ENCODE measurements at places on chromosomes 7 and 10.

DNA sequence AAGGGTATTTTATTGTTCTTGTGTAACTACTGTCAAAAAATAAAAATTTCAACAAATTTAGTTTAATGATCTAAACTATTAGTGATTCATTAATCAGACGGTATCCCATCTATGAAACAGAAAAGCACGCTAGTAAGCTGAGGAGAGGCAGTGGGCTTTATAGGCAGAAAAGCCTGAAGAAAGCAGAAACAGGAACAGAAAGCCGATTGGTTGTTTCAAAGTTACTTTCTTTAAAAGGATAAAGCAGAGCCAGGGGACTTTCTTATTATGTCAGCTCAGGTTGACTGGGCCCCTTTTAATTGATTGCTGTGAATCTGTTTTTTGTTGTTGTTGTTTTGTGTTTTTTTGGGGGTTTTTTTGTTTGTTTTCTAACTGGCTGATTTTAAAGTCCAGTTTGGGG, 105.5 kb downstream of the TES start:
- no peak for DNase-seq

- DNase-seq, result no peak
Observed at GRCh38 chr7:43591558-43592180, 8.8 kb downstream of the STK17A start.

DNA sequence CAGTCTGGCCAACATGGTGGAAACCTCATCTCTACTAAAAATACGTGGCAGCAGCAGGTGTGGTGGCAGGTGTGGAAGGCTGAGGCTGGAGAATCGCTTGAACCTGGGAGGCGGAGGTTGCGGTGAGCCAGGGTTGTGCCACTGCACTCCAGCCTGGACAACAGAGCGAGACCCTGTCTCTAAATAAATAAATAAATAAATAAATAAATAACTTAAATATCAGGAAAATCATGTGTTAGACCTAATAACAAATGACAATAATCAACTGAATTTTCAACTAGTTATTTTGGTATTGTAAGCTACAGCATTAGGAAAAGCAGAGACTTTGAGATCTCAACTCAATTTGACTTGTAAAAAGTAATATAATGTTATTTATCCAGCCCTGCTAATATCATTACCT, 9.2 kb downstream of the HERPUD2 start:
- DNase-seq, result no peak

DNA sequence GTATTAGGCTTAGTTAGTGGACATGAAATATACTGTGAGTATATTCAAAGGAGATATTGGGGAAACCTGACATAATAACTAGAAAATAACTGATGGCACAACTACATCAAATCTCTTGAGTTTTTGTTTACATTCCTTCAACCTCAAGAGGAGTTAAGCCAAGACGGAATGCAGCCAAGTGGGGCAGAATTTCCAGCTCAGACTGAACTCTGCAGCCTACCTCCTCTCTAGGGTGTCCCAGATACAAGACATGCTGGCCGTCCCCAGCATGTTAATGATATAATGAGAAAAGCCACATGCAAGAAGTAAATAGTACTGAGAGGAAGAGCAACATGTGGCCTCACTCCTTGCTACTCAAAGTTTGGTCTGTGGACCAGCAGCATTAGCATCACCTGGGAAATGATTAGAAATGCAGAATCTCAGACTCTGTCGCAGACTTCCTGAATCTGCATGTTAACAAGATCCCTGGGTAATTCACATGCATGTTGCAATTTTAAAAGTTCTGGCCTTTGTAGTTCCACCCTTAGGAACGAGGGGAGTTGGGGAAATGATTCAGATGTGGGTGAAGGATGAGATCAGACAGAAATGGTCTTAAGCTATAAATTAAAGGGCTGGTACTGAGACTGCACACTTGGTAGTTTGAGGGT, 118.4 kb upstream of the CACUL1 start:
- DNase-seq, result no peak

DNA sequence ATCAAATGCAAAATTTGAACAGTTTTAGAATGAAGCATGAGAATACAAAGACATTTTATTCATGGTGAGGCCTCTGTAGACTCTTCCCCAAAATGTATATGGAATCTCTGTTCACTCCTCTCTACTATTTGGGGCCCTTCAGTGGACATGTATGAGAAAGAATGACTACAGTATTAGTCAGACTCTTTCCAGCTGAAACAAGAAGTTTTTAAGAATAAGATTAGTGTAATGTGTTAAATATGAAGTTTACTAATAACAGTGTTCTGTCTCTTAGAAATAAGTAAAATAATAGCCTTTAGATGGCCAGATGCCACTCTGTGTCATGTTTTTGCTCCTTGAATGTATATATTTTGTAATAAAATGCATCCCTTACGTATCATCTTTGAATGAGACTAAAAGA, 585.6 kb downstream of the SUGCT start:
- DNase-seq, result no peak

GRCh38 chr10:102322914-102323313, 72.6 kb upstream of the NFKB2 start:
- peak; percentile 1 for DNase-seq

- peak; percentile 52 for DNase-seq
Observed at GRCh38 chr10:22927661-22928403, at the start of gene ARMC3. TSS of gene ARMC3 (plus strand) at chr10:22928053. CDS start at chr10:22931997, 3,944 bp downstream.

DNA sequence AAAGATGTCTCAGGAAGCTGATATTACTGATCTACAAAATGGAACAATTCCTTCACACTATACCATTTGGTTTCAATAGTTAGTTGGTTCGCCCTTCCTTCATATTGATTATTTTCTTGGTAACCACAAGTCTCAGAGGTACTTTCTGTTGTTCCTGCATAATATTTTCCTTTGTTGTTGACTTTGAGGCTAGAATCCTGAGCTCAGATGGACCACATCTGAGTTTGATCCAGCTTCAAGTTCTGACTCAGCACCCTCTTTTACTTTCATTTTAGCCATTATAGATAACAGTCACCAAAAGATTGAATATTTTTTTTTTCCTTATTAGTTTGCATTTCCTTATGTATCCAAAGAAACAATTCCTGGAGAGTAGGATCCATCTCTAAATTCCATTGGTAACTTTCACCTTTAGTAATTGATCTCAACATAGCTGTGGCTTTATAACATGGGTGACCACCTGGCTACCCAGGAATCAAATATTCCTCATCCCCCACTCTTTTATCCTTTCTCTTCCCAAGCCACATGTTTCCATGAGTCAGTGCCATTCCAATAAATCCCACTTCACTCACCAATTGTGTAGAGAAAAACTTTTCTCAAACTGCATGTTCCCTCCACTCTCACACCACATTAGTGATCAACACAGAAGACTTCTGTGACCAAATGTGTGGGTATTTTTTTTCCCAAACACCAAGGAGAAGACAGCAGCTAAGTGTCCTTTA, 9.7 kb upstream of the ABCA13 start:
- no peak for DNase-seq

DNA sequence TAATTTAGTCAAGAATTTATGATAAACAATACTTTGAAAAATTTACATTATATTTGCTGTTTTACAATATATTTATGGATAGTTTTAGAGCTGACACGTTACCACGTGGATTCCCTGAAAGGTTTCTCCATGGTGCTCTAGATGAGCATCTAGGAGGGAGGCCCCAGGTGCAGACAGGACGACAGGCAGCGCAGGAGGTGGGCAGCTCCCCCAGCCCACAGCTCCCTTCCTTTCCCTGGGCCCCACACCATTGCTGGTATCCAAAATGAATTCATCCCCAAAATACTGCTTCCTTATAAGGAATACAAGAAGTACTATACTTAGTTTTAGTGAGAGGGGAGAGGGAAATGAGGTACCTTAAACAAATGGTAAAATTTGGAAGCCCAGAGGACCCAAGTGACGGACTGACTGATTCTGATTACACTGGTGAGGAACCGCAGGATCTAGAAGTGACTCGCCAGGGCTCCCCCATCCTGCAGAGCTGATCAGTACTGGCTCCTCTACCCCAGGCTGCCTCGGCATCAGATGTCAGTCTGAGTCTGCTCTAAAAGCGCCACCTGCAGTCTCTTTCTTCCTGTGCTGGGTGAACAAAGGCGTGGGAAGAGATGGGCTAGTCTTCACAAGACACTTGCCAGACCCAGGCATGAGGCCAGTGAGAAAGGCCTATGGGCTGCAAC, 89.2 kb downstream of the DLG5 start:
- DNase-seq, result peak; percentile 21

- DNase-seq, result no peak
Observed at GRCh38 chr10:24865783-24866182, 86.6 kb downstream of the PRTFDC1 start.

DNA sequence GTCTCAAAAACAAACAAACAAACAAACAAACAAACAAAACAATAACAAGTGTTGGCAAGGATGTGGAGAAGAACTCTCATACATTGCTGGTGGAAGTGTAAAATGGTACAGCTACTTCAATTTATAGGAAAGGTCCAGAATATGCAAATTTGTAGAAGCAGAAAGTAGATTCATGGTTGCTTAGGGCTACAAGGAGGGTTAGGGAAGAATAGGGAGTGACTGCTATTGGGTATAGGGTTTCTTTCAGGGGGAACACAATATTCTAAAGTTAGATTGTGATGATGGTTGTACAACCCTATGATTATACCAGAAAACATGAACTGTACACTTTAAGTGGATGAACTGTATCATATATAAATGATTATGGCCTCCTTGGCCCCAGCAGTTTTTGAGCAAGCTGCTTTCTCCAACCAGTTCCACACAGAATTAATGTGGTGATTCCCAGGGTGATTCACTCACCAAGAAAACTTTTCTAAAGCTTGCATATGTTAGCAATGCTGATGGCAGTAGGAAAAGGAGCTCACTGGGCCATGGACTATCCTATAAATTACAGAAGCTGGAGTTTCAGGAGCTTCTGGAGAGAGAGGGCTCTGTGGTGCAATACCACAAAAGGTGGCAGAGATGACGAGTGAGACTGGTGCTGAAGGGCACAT, 52.8 kb upstream of the KCNIP2 start:
- no peak for DNase-seq

DNA sequence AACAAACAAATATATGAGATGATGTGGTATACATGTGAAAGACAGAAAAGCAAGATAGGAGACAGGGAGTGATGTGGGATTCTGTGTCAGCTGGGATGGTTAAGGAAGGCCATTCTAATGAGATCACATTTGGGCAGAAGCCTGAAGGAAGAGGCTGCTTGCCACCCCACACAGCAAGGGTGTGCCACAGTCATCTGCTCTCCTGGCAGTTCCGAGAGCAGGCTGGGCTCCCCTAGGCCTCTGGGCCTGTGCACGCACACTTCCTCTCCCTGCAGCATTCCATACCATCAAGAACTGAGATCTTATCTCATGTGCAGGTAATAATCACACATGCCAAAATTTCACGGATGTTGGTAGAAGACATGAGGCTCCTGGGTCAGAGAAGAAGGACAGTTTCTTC, 43.1 kb downstream of the SYPL1 start:
- no peak for DNase-seq

GRCh38 chr10:112295853-112296830, 12.9 kb downstream of the TECTB start:
- DNase-seq, result no peak

- DNase-seq, result no peak
Observed at GRCh38 chr10:126749015-126749655, 78.6 kb upstream of the C10orf90 start.

- DNase-seq, result no peak
Observed at GRCh38 chr7:90409667-90410066, 6.4 kb downstream of the CLDN12 start.

- DNase-seq, result no peak
Observed at GRCh38 chr7:136293272-136293671, 316.1 kb upstream of the MTPN start.

DNA sequence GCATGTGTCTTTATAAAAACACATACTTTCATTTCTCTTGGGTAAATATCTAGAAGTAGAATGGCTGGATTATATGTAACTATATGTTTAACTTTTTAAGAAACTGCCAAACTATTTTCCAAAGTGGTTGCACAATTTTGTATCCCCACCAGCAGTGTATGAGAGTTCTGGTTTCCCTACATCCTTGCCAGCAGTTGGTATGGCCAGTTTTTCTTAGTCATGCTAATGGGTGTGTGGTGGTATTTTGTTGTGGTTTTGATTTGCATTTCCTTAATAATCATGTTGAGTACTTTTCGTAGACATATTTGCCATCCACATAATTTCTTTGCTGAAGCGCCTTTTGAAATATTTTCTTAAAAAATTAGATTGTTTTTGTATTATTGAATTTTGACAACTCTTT, 60.3 kb downstream of the NEUROG3 start:
- no peak for DNase-seq

DNA sequence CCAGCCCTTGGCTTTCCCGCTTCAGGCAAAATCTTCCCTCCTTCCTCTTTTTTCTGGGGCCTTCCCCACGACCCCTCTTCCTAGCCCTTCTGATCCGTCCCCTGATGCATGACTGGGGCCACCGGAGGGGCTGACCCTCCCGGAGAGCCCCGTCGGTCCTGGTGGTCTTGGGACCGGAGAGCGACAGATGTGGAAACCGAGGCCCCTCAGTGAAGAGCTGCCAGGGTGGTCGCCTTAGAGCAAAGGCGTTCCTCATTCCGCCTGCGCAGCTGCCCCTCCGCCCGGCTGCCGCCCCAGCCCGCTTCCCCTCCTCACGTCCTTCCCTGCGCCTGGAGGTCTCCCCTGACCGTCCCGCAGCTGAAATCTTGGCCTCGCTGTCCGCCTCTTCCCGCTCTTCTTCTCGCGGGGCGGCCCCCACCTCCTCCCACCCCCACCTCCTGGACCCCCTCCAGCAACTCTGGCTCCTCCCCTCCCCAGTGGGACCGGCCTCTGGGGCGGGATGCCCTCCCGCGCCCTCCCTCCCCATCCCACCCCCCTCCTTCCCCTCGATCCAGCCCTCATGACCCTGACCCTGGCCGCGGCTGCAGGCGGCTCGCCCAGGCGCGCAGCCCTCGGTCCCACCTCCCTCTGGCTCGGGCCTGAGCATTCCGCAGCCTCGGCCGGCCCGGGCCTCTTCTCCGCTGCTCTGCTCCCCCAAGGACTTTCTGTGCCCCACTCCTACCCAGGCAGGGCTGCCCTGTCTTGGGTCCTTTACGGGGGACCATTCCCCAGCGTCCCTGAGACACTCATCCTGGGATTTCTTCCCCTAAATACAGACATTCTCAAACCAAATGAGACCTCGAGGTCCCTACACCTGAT, at the start of gene RARRES2:
TSS of gene RARRES2 (minus strand) at position 367 of the 858 bp plus-strand sequence. CDS start 1,020 bp downstream, outside the sequence.
- DNase-seq, result no peak

- no peak for DNase-seq
Observed at GRCh38 chr10:110445871-110446270, 51.8 kb upstream of the DUSP5 start.

DNA sequence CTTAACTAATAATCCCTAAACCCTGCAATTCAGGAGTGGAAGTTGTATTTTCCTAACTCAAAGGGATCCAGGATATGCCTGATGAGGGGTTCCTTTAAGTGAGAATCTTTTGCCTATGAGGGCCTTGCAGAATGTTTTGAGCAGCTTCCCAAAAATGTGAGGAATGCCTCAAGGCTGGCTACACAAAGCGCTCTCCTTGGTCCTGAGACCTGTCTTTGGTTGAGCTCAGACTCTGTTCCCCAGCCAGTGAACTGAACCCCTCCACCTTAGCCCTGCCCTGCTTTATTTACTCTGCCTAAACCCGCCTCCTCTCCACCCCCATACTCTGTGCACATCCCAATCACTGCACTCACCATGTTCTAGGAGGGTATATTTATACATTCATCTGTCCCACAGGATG, 108.6 kb downstream of the NRCAM start:
- no peak for DNase-seq

Measured in stimulated activated CD8-positive, alpha-beta memory T cell treated with anti-CD3 and anti-CD28 coated beads, Interleukin-15, amount 100 ng/mL, for 4 hours (primary cell).